Posterior cingulate gyrus (tissue), 11 donors: ENCODE measurements at places on chromosomes 12 and 14.

DNA sequence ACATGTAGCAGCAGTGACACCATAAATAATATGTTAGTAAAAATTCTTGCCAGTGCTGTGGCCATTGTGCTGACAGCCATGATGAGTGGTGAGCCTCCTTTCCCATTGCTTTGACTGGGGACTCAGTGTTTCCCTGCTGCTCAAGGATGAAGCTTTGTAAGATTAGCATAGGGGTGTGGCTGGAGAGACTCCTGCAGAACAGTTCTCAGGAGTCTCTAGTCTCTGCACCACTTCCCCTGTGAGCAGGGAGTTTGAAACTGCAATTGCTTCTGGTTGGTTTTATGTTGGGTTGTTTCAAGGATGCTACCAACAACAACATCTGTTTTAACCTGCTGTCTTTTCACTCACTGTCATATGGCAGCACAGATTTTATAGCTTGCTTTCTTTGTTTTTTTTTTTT, 41.4 kb downstream of the ZC3H14 start:
- DNase-seq, result no peak

GRCh38 chr12:31224768-31225448, 101.0 kb downstream of the SINHCAF start:
- DNase-seq, result no peak

DNA sequence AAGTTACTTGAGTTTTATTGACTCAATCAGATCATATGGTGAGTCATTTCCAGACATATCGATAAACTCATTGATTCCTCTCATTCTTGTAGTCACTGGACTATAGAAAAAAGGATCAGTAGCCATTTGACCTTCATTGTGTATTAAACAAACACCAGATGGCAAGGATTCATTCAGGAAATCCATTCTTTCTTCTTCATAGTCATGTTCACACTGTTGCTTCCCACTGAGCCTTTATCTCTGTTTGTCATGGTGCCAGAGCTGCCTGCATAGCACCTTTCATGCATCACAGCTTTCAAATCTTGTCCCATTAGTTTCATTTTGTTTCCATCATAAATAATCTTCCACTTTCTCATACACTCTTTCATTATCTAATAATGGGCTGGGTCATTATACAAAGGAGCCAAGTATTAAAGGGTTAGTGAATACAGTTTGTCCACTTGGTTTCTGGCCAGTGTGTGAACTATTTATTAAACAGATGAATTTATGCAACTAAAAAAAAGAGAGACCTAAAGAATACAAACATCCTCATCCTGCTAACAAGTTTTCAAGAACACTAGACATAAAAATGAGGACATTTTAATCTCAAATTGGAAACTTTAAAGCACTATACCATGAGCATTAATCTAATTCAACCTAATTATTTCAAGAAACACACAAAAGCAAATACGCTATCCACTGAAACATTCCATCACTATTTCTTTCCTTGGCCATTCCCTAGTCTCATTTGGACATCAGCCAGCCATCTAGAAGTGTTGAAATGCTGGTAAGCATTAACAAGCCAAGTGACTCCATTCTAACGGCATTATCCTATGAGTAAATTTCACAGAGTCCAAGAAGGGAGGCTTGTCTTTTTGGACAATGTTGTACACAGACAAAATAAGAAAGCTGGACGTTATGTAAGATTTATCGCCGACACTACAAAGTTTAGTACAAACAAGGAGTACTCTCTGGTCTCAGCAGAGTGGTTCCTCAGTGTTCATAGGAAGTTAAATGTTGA, 476.5 kb downstream of the FOXG1 start:
- DNase-seq, result no peak

GRCh38 chr12:103138538-103138937, 181.1 kb downstream of the ASCL1 start:
- DNase-seq, result no peak

- DNase-seq, result peak; percentile 89
Observed at GRCh38 chr14:100306998-100307765, 938 bp upstream of the SLC25A29 start.

DNA sequence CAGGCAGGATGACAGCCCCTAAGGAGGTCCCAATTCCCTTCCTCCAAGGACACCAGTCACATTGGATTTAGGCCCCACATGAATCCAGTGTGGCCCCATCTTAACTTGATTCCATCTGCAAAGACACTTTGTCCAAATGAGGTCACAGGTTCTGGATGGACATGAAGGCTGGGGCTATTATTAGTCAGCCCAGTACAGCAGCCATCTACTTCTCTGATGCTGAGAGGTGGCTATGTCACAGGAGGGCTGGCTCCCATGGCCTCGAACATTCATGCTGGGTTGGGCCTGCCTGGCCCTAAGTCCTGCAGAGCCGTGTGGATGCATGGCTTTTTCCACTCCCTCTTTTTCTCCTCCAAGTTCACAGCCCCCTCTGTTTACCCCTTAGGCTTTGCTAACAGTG, 35.9 kb downstream of the SLC15A4 start:
- no peak for DNase-seq

DNA sequence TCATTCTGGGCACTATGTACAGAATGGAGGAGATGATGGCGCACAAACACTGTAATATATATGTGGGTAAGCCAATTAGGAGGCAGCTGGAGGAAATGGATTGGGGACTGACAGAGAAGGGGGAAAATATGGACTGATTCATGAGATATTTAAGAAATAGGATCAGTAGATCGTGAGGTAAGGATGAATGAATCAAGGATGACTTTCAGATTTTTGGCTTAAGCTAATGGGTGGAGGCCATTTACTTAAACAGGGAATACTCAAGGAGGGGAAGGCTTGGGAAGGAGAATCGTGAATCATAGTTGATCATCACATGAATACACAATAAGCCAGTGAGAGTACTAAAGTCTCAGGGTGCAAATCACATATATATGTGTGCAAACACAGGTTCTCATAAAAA, 11.2 kb upstream of the GNPNAT1 start:
- no peak for DNase-seq

GRCh38 chr14:65853407-65853955, 441.0 kb downstream of the FUT8 start:
- no peak for DNase-seq

- no peak for DNase-seq
Observed at GRCh38 chr12:68953536-68953935, 20.6 kb upstream of the CPM start.

DNA sequence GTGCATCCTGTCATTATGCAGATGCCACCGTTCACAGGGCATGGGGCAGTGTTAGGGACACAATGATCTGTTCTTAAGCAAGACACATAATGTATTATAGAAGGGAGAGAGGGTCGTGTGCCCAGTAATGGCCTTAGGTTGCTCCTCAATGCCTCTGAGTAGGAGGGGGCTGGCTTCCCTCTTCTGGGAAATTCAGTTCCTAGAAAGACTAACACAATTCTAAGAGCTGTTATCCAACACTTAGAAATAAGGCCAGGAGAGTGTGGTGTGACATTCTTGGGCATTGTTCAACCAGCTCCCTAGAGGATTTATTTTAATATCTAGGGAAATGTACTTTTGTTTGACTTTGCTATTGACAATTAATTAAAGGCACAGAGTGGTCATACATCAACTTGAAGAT, 118.5 kb downstream of the ADCK1 start:
- no peak for DNase-seq

DNA sequence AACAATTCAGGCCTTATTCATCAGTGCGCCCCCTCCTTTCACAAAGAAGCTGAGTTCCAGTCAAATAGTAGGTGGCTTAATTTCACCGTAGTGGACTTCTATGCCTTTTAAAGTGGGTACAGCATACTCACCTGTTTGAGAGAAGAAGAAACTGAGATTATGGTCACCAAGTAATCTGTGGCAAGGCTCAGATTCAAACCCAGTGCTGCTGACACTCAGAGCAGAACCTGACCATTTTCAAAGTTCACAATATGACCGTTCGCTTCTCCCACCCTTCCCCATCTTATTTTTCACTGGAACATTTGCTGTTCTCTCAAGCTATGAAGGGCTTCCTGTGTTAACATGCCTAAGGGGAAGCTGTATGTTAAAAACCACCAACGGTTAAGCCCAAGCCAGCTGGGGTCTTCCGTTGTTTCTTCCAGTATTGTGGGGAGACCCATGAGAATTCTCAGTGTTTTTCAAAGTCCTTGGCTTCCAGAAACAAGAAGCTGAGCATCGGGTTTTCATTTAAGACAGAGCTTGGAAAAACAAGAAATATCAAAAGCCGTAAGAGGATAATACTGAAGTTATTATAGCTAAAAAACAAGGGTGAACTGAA, 6.1 kb upstream of the PSMA6 start:
- DNase-seq, result no peak

- DNase-seq, result no peak
Observed at GRCh38 chr12:52155048-52155868, 36.6 kb downstream of the KRT80 start.

DNA sequence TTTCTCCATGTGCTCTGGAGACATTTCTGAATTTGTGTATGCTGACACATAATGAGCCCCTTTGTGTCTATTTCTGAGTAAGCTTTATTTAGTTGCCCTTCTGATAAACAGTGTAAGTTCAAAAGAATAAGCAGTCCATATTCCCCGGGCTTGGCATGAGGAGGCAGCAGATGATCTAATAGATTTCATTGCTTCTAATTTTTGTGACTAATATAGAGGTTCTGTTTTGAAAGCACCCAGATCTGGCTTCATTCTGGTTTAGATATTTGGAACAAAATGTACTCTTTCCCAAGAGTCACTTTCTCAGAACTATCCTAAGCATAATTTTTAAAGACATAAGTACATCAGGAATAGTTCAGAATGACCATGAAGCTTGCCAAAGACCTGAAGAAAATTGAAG, 290.9 kb downstream of the BTG1 start:
- no peak for DNase-seq

- no peak for DNase-seq
Observed at GRCh38 chr12:50926415-50926814, 25.9 kb upstream of the HIGD1C start.

DNA sequence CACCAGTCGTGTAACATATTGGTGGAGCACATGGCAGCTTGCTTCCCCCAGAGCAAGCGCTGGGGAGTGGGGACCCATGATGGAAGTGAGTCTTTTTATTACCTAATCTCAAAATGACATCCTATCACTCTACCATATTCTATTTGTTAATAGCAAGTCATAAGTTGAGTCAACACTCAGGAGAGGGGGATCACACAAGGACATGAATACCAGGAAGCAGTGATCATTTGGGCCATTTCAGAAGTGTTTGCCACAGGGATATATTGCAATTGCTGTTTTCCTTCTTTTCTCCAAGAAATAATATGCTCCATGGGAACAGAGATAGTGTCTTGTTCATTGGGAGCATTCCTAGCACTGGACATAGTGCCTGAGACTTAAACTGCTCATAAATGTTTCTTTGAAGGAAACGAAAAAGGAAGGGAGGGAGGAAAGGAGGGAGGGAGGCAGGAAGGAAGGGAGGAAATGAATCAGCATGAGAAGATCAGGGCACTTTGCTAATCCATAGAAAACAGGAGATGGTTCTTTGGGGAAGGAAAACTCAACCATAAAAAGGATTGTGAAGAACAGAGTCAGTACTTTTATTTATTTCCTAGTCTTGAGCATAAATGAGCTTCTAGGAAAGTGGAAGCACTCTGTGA, 39.2 kb upstream of the EEA1 start:
- DNase-seq, result no peak

DNA sequence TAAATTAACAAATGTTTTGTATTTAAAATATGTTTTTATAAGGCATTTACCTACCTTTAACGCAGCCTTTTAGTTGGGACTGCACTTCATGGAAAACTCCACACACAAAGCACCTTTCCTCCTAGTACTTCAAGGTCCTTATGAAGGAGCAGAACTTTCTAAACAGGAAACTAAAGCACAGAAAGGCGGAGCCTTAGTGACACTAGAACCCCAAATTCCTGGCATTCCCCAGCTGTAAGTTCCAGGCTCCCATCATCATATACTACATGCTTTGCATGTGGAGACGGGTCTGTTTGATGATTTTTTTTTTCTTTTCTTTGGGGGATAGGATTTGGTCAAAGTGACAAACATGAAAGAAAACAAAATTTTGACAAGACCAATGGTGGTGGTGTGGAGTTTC, 39.5 kb downstream of the STXBP6 start:
- DNase-seq, result no peak

DNA sequence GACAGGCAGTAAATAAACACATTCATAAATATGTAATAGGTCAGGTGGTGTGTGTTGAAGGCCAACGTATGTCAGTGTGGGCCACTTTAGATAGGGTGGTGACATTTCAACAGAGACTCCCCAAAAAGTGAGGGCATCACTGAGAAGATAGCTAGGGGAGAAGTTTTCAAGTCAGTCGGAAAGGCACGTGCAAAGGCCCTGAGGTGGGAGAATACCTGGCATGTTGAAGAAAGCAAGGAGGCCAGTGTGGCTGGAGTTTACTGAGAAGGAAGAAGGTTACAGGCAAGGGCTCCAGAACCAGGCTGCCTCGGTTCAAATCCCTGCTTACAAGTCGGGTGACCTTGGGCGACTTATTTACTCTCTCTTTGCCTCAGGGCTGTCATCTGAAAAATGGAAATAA, 11.0 kb upstream of the HEBP1 start:
- DNase-seq, result no peak

GRCh38 chr12:99372257-99372920, 275.2 kb upstream of the GARIN6 start:
- no peak for DNase-seq

DNA sequence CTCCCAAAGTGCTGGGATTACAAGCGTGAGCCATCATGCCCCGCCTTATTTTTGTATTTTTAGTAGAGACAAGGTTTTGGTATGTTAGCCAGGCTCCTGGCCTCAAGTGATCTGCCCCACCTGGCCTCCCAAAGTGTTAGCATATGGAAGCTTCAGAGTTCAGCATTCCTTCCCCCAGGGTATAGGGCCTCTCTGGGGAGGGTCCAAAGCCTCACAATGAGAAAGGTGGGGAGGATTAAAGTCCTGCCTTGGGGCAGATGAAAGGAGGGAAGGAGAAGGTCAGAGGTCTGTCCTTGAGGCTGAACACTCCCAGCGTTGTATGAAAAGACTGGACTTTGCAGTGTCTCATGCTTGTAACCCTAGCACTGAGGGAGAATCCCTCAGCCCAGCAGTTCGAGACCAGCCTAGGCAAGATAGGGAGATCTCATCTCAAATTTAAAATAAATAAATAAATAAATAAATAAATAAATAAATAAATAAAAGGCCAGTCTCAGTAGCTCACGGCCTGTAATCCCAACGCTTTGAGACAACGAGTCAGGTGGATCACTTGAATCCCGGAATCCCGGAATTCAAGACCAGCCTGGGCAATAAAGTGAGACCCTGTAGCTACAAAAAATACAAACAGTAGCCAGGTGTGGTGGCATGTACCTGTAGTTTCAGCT, 22.0 kb upstream of the RCOR1 start:
- DNase-seq, result no peak

DNA sequence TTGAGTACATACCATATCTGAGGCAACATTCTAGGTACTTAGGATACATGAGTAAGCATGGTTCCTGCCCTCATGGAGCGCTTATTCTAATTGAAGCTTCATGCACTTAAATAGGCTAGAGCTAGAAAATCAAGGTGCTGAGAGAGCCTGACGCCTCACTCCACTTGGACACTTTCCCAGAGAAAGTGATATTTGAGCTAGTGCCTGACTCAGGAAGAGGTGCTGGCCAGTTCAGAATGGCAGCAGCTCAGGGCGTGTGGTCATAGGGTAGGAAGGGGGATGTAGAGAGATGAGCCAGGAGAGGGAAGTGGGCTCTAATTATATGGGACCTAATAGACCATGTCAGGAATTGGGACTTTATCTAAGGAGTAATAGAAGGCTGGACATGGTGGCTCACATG, 33.3 kb downstream of the TULP3 start:
- DNase-seq, result no peak

GRCh38 chr14:35050652-35051051, 4.6 kb downstream of the FAM177A1 start:
- no peak for DNase-seq

GRCh38 chr12:89194683-89195082, 157.6 kb downstream of the DUSP6 start:
- DNase-seq, result no peak
